Naive B cell (primary cell): ENCODE measurements at places on chromosomes 2 and 18. TPM values are rescaled to one million over a fixed set of nuclear protein-coding genes. Genes with fewer than 3 reads are reported as not detected.

The RFX8 gene
- not detected for polyA plus RNA-seq

The RESP18 gene
- polyA plus RNA-seq: not detected

The CD28 gene
- polyA plus RNA-seq: 0.19 TPM

The CHPF gene
- 0.39 TPM for polyA plus RNA-seq

The FTCDNL1 gene
- polyA plus RNA-seq: 1.7 TPM

DNA sequence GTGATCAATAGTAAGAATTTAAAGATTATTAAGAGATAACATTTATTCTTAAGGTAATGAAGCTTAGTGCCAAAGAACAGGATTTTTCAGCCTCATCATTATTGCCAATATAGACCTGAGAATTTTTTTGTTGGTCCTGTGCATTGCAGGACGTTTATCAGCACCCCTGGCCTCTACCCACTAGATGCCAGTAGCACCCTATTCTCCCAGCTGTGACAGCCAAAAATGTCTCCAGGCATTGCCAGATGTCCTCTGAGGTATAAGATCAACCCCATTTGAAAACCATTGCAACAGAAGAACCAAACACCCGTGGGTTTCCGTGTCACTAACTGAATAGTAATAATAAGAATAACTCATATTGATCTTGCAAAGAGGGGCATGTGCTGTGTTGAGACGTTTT, 700.0 kb upstream of the SOX11 start:
- no peak for DNase-seq

DNA sequence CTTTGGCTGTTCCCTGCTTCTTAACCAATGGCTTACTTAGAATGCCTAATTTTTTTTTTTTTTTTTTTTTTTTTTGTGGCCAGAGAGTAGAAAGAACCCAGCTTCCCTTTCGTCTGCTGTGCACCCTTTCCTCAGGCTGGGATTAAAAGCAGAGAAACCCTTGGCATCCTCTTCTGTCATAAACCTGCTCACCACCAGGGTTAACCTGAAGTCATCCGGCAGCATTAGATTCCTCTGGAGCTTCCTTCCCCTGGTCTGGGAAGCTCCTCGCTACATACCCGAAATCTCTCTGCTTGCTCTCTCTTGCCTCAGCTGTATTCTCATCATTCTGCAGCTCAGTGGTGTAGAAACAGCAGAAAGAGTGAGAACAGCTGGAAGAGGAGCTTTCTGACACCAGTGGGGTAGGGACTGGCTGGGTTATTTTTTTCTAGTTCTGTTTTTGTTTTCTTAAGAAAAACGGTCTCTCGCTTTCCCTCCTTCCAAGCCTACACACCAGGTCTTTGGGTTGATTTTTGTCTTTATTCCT, 339.0 kb upstream of the MEIS1 start:
- no peak for DNase-seq

GRCh38 chr2:47091118-47091517, 64.0 kb downstream of the STPG4 start:
- no peak for DNase-seq

DNA sequence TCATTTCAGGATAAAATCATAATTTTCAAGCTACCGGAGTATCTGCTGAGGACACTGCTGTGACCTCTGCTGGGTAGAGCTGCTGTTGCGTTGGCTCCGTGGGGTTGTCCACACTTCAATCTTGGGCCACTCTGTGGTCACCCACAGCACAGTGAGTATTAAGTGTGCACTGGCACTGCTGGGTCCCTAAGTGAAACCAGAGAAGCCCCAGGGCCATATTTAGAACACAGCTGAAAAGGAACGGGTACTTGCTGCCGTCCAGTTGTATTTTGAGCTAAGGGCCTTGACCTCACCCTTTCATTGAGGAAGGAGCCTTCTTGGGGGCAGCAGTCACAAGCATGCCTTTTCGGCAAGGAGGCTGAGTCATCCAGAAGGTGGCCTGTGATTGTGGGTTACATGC, 10.1 kb downstream of the SLC9A4 start:
- no peak for DNase-seq

- DNase-seq: no peak
These were observed 612.0 kb downstream of the IRS1 start for GRCh38 chr2:226187616-226188015.
